ENCODE measurements at places on chromosomes 11 and 22. TPM values are rescaled to one million over a fixed set of nuclear protein-coding genes. Genes with fewer than 3 reads are reported as not detected.

The MAML2 gene
- total RNA-seq = 6.3 TPM

GRCh38 chr11:2726964-2727363 lies 27.2 kb upstream of the KCNQ1OT1 start:
- DNase-seq = no peak

DNA sequence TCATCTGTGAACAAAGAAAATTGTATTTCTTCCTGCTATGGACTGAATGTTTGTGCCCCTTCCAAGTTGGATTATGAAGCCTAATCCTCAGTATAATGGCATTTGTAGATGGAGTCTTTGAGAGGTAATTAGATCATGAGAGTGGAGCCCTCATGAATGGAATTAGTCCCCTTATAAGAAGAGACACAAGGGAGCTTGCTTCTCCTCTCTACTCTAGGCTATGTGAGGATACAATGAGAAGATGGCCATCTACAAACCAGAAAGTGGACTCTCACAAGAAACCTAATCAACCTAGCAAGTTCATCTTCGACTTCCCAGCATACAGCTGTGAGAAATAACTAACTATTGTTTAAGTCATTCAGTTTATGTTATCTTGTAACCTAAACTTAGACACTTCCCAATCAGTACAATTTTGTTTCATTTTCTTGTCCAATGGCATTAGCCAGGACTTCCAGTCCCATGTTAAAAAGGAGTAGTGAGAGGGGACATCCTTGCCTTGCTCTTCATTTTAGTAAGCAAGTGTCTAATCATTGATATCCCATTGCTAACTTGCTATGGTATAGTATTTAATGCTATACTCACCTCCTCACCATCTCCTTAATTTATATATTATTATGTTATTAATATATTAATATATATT lies 45.7 kb downstream of the PDGFD start:
- DNase-seq = no peak

The HEPHL1 gene
- not detected for total RNA-seq

The C22orf23 gene
- total RNA-seq = not detected

DNA sequence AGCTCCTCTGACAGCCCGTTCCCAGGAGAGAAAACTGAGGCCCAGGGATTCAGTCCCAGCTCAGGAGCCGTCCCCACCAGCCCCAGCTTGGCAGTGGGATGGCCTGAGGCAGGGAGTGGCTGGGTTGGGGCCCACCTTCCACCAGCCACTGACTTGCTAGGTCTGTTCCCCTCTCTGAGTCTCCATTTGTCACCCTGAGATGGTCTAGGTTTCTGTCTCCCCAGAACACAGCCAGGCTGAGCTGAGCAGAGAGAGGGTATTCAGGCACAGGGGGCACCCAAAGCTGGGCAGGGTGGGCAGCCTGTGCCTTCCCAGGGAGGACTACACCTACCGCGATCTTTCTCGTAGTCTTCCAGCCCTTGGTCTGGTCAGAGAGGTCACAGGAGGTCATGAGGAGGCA lies 95.7 kb downstream of the PDE2A start:
- DNase-seq = no peak

GRCh38 chr11:112727341-112727841 lies 233.8 kb upstream of the NCAM1 start:
- DNase-seq = no peak

DNA sequence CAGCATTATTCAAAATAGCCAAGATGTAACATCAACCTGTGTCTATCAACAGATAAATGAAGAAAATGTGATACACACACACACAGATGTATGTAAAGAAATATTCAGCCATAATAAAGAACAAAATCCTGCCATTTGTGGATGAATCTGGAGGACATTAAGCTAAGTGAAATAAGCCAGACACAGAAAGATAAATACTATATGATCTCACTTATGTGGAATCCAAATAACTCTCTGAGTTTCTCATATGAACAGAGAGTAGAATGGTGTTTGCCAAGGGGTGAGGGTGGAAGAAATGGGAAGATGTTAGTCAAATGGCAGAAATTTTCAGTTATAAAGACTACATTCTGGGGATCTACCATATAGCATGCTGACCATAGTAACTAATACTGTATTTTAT lies 224.2 kb downstream of the GUCY1A2 start:
- DNase-seq = no peak

DNA sequence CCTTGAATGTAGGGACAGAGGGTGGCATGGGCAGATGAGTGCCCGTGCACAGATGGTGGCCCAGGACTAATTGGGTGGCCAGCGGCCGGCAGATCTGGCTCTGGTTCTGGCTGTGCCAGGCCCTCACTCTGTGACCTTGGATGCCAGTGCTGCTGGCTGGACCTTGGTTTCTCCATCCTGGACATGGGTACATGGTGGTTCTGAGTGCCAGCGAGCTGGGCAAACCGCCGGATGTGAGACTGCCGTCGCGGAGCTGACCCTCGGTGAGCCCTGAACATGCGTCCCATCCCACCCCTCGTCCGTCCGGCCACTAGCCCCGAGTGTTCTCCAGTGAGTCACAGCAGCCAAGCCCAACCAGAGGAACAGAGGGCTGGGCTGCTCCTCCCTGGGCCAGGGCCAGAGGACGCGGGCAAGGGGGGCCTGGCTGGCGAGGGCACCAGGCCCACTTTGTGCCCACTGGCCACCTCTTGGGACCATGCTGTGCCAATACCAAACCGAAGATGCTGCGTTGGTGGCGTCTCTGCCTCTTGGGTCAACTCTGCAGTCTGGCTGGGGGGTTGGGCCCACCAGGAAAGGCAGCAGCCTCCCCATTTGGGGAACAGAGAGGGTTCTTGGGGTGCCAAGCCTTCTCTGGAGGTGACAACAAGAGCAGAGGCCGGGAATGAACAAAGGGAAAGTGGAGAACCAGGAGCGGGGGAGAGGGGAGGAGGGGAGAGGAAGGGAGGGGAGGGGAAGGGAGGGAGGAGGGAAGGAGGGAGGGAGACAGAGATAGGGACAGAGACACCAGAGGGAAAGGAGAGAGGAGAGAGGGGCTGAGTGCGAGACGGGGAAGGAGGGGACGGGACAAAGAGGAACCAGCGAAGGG lies 10.7 kb downstream of the LSP1 start:
- DNase-seq = peak; percentile 92

The APOA5 gene
- not detected for total RNA-seq

DNA sequence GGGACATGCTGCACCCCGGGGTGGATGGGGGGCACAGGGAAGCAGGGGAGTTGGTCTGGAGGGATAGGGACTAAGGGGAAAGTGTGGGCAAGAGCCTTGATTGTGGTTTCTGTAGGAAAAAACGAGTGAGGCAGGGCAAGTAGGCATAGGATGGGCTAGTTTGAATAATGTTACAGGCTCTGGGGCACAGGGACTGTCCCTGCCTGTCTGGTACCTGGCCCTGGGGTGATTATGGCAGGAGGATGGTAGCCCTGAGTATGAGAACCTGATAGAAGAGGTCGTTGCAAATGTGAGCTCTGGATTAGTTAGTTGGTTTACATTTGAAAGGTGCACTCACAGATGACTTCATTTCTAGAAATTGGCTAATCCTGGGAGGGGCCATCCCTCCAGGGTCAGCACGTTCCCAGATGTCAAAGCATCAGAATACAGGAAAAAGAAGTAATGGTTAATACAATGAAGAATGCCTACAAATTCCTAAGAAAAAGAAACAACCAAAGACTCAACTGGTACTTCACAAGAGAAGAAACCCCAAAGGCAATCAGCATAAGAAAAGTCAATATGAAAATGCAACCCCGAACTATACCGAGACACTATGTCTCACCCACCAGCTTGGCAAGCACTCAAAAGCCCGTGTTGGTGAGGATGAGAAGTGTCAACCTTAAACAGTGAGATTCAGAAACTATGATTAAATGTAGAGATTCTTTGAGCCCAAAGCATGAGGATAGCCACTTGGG lies 11.3 kb upstream of the SMIM38 start:
- no peak for DNase-seq

The MIOX gene
- total RNA-seq = not detected

GRCh38 chr11:90803831-90804230 lies 581.0 kb upstream of the CHORDC1 start:
- DNase-seq = peak; percentile 45

The CASP5 gene
- not detected for total RNA-seq

DNA sequence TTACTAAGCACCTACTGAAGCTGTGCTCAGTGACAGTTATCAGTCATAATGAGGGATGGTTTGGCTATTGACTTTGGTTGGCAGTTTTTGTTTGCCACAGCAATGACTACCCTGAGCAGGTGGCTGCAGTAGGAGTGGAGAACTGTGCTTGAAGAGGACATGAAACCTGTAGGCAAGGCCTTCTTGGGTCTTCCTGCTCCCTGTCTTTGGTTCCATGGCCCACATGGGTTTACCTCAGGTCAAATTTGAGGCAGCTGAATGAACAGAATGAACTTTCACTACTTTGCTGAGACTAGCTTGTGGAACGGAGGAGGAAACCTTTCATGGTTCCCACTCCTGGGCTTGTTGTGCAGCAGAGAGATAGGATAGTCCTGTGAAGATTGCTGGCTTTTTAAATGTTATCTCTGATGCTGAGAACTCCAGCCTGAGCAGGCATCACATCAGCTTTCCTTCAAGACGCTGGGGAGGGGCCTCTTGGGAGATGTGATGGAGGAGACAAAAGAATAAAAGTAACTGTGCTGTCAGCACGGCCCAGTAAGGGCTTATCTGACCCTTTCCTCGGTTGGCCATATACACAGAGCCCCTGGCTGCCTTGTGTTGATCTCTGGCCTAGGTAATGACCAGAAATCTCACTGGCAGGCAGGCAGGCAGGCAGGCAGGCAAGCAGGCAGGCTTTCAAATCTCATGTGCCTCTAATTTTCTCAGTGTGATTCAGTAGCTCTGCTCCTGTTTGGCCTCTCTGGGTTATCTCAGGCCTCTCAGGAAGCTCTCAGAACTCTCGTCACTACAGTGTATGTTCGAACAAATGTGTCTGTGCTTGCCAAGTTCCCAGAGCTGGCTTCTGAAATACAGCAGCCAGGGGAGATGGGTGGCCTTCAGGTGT lies 12.0 kb downstream of the STIM1 start:
- peak; percentile 82 for DNase-seq

GRCh38 chr11:62245271-62245753 lies 3.3 kb downstream of the SCGB1D2 start:
- peak; percentile 69 for DNase-seq

DNA sequence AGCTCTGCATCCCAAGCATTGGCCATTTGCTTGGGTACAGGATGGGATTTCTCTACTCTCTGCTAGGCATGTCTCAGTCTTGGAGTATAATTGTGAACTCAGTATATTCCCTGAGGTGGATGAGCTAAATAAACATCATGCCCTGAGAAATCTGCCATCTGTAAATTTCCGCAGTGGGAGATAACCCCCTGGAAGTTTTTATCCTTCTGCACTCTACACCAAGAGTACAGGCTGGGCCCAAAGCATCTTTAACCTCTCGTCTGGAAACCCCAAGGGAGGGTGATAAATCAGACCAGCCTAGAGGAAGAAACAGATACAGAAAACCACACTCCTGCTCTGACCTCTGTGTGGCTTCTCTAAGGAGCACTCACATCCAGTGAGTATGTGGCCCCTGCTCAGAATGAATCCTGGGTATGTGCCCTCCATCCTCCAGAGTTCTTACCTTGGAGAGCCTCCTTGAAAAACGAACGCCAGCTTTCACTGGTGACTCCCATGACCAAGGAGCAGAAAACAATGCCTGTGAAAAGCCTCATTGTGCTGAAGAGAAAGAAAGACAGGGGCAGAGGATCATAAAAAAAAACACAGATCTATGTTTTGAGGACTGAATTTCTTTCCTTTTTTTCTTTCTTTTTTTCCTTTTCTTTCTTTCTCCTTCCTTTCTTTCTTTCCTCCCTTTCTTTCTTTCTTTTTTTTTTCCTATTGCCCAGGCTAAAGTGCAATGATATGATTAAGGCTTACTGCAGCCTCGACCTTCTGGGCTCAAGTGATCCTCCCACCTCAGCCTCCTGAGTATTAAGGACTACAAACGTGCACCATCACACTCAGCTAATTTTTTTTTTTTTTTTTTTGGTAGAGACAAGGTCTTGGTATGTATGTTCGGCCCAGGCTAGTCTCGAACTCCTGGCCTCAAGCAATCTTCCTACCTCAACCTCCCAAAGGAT lies 938 bp downstream of the SAA4 start:
- DNase-seq = no peak

The PHF5A gene
- total RNA-seq = 76.2 TPM

GRCh38 chr11:47130543-47130942 lies 46.1 kb downstream of the ARFGAP2 start:
- DNase-seq = no peak

DNA sequence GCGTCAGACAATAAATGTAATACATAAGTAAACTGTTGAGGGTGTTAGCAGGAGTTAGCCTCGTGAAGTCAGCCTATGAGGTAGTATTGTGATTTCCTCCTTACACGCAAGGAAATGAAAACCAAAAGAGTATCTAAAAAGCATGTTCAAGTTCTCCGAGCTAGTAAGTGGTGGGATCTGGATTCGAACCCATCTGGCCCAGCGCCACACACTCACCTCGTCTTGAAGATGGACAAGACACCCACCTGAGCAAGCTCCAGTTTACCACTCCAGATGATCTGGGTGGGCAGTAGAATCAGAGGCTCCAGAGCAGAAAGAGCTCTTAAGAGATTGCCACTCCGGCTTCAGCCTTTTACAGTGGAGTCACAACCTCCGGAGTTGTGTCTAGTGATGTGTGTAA lies 140.3 kb downstream of the PKNOX2 start:
- DNase-seq = no peak

- no peak for DNase-seq
Observed at GRCh38 chr11:131543389-131544025, 173.1 kb downstream of the NTM start.

The CARD16 gene
- total RNA-seq = 86.3 TPM

- DNase-seq = peak; percentile 71
Observed at GRCh38 chr11:116379185-116379828, 393.5 kb downstream of the BUD13 start.

DNA sequence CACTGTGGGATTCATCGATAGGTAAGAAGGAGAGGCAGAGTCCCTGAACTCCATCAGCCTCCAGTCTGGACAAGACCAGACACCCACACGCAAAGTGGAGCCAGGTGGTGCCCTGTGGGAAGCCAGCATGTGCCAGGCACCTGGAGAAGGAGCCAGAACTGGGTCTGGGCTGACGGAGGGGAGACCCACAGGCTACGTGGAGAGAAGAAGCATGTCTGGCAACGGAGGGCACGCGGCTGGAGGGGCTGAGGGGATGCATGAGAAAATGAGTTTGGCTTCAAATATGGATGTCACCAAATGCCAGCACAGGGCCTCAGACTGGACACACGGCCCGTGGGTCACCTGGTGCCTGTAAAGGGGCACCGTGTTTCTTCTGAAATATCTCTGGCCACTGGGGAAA lies 55.7 kb downstream of the LINC01488 start:
- no peak for DNase-seq

- DNase-seq = no peak
Observed at GRCh38 chr11:126776119-126776518, 224.5 kb downstream of the KIRREL3 start.

DNA sequence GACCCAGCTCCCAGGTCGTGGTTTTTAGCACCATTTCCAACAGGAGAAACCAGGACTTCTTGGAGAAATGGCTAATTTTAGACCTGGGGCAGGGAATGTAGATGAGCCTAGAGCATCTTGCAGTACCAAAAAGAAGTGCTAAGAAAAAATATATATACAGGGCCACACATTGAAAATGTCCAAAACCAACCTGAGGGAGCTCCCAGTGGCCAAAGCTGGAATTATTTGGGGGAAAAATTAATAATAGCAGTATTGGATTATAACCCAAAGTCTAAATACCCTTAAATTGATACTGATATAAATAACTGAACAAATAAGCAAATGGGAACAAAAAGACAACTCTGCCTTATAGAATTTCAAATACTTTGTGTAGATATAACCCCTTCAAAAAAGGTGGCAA lies 108.0 kb downstream of the PARVA start:
- peak; percentile 25 for DNase-seq

- no peak for DNase-seq
Observed at GRCh38 chr11:115420505-115420904, 83.7 kb downstream of the CADM1 start.

GRCh38 chr11:111879637-111879960 lies 258 bp downstream of the CFAP68 start:
- DNase-seq = no peak

Measured in dermis blood vessel endothelial cell (primary cell).